ENCODE measurements at places on chromosomes 16 and 17.

- DNase-seq: no peak
Observed at GRCh38 chr16:70685938-70686375, at the start of gene MTSS2. TSS of gene MTSS2 (minus strand) at chr16:70686053. CDS start at chr16:70685791, 262 bp downstream.

- DNase-seq: no peak
Observed at GRCh38 chr16:31219154-31219741, 2.3 kb upstream of the PYDC1 start.

- no peak for DNase-seq
Observed at GRCh38 chr16:287298-287811, 4.4 kb downstream of the PDIA2 start.

- DNase-seq: no peak
Observed at GRCh38 chr17:60538726-60539125, 12.7 kb upstream of the APPBP2 start.

DNA sequence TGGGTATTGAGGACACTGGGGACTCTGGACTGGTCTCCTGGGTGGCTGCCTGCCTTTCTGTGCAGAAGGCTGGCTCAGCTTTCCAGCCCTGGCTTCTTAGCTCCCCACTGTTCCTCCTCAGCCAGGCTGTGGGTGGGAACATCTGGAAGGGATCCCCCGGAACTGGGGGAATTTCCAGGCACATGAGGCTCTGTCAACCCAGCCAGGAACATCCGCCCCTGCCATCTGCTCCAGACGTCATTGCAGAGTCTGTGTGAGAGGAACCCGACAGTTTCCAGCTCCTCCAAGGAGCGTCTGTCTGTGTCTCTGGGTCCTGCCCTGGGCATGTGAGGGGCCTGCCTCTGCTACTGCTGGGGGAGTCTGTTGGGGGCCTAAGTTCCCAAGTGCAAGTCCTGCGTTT, 36.2 kb upstream of the CRHR1 start:
- no peak for DNase-seq

Measured in GM18507 (cell line).